ENCODE measurements at places on chromosomes 13 and 19.

GRCh38 chr13:73293913-73294523, 235.2 kb downstream of the KLF5 start:
- DNase-seq: no peak

GRCh38 chr19:48696353-48697010, 711 bp downstream of the FUT2 start:
- DNase-seq: peak; percentile 36

DNA sequence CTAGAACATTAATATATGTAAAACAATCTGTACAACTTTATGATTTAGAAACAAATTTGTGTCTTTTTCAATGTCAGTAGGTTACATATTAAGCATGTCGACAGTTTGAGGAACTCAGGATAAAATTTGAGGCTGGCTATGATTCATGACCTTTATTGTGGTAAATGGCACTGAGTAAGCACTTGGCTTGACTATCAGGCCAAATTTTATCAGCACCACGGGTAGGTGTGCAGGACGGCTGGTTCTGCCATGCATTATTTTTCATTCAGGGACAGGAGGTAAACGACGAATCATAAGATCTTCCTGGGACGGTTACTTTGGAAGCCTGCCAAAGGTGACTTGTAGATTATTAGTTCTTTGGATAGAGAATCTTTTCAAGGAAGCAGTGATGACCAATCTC, 19.9 kb upstream of the CYP4F8 start:
- no peak for DNase-seq

DNA sequence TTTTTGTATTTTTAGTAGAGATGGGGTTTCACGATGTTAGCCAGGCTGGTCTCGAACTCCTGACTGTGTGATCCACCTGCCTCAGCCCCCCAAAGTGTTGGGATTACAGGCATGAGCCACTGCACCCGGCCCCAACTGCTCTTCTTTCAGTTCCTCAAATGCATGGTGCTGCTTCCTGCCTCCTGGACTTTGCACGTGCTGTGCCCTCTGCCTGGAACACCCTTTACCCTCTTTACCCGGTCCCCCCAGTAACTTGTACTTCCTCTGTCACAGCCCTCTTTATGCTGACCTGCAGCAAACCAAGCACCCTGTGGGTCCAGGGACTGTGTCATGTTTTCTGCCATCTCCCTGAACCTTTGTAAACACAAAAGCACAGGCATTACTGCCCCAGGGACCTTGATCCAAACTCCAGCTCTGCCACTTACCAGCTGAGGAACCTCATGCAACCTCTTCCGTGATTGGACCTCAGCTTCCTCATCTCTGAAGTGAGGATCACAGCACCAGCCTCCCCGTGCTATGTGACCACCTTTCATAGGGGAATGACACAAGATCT, 3.8 kb downstream of the BLVRB start:
- no peak for DNase-seq

DNA sequence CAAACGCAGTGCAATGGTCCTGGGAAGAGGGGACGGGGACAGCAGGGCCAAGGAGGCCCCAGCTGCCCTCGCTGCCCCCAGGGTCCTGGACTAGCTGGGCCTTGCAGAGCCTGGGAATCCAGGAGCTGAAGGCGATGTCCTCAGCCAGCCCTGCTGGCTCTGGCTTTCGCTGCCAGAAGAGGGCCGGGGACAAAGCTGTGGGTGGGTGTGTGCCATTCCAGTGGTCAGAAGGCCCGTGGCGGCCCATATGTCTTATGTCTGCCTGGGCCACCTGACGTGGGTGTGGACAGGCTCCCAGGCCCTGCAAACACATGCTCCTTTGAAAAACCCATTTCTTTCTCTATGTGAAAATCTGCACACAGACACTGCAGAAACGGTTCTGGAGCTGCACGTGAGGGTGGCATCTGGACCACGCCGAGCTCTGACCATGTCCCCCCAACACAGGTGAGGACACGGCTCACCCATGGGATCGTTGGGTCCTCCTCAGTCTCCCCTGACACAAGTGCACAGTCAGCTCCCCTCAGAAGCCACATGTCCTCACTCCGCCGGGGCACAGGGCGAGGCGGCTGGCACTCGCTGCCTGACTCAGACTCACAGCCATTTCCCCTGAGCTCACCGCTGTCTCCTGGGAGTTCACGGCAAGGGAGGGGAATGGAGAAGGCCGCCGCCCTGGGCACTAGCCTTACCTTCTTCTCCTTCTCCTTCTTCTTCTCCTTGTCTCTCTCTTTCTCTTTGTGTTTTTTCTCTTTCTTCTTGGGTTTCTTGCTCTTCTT, 16.9 kb downstream of the IZUMO4 start:
- no peak for DNase-seq

DNA sequence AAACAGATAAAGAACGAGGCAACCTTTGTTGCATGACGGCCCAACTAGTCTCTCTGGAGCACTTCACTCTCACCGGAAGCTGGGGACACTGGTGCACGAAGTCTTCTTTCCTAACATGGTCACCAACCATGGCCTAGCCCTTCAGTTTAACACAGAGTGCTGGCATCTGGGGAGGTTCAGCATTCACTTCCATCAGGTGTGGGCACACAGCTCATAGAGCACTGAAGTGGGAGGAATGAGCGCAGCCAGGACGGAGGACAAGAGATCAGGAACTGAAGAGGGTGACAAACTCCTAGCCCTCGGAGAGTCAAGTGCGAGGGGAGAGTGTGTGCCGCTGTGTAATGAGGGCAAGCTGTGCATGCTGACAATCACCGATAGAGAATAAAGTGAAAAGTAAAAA, 92.4 kb downstream of the CDADC1 start:
- no peak for DNase-seq

- DNase-seq: no peak
Measured at GRCh38 chr13:98878486-98879126, 99.3 kb downstream of the DOCK9 start.

- DNase-seq: no peak
Measured at GRCh38 chr13:27135023-27135422, 36.6 kb downstream of the USP12 start.

DNA sequence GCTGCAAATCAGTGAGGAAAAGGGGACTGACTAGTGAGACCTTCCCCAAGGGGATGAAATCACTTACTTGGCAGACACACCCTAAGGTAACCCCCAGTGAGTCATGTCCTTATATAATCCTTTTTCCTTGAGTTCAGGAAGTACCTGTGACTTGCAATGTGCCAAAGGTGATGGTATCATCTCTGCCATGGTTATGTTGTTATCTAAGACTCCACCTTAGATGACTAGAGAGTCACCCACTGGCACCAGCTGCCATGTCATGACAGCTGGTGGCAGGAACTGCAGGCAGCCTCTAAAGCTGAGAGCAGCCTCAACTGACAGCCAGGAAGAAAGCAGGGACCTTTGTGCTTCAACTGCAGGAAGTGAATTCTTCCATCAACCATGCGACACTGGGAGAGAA, 12.5 kb downstream of the PBX4 start:
- no peak for DNase-seq

DNA sequence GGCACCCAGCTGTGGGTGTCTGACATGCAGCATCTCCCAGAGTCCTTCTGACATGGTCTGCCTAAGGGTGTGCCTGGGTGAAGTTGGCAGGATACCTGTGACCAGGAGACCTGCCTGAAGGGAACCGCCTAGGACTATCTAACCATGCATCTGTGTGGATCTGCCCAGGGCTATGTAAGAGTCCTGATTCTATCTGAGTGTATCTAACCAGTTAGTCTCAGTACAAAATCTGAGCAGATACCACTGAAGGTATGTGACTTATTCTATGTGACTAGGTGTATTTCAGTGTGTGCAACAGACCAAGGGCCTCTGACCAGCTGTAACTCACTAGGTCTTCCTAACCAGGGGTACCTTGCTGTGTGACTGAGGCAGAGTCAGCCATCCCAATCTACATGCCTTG, 28.2 kb upstream of the FBL start:
- no peak for DNase-seq

- DNase-seq: no peak
Measured at GRCh38 chr19:472005-472858, 11.4 kb upstream of the SHC2 start.

- DNase-seq: no peak
Measured at GRCh38 chr13:110875241-110875640, 39.6 kb downstream of the ANKRD10 start.

DNA sequence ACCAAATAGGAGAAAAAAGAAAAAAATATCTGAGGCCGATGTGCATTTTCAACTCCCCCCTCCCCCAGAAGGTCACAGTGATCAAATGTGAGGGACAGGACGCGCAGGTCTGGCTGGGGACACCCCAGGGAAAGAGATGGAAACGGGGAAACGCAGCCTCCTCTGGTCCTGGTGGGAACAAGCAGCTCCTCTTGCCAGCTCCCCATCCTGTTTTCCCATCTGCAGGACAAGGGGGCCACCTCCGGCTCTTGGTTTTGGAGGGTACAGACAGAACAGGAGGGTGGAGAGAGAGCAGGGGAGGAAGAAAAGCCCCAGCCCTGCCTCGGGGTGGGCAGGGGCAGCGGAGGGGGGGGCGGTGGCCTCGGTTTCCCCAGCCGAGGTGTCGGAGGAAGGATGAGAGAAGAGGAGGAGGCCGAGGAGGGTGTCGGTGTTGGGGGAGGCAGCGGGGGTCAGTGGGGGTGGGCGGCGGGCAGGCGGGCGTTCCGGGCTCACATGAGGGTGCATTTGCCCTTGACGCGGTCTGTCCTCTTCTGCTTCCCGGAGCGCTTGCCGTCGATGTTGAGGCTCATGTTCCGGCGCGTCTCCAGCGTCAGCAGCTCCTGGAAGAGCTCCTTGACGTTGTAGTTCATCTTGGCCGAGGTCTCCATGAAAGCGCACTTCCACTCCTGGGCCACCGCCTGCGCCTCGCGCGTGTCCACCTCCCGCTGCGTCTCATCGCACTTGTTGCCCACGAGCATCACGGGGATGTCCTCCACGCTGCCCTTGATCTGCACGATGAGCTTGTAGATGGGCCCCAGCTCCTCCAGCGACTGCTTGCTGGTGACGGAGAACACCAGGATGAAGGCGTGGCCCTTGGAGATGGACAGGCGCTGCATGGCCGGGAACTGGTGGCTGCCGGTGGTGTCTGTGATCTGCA, 4.2 kb downstream of the DIRAS1 start:
- no peak for DNase-seq

- DNase-seq: no peak
Measured at GRCh38 chr19:16375157-16375935, 50.7 kb downstream of the KLF2 start.

- DNase-seq: no peak
Measured at GRCh38 chr19:11781295-11782057, 14.7 kb downstream of the ZNF441 start.

DNA sequence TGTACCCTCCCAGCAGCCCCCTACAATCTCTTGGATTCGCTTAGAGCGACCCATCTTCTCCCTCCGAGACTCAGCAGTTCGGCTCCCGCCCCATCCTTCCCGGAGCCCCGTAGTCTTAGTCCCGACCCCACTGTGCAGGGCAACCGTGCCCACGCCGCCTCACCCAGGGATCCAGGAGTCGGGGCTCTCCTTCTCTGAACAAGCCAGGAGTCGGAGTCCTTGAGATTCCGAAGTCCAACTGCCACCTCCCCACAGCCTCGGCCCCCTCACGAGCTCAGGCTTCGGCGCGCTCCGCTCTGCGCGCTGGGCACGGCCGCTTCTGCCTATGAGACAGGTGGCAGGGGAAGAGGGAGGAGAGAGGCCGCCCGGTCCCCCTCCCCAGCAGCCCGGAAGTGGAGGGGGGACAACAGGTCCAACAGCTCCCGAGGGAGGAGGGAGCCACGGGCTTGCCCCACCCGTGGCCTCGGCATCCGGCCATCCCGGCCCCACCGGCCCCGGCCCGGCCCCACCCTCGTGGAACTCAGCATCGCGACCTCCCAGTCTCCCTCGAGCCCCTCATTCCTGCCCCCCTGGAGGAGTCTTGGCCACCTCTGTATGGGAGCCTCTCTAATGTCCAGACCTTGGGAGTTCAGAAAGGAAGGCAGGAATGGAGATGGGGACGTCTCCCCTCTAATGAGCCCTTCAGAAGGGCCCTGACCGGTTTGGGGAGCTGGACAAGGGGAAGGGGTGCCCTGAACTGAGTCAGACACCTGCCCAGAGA, at the start of gene PHLDB3:
TSS of gene PHLDB3 (minus strand) at position 321 of the 760 bp plus-strand sequence. CDS start 628 bp downstream, outside the sequence.
- peak; percentile 56 for DNase-seq

DNA sequence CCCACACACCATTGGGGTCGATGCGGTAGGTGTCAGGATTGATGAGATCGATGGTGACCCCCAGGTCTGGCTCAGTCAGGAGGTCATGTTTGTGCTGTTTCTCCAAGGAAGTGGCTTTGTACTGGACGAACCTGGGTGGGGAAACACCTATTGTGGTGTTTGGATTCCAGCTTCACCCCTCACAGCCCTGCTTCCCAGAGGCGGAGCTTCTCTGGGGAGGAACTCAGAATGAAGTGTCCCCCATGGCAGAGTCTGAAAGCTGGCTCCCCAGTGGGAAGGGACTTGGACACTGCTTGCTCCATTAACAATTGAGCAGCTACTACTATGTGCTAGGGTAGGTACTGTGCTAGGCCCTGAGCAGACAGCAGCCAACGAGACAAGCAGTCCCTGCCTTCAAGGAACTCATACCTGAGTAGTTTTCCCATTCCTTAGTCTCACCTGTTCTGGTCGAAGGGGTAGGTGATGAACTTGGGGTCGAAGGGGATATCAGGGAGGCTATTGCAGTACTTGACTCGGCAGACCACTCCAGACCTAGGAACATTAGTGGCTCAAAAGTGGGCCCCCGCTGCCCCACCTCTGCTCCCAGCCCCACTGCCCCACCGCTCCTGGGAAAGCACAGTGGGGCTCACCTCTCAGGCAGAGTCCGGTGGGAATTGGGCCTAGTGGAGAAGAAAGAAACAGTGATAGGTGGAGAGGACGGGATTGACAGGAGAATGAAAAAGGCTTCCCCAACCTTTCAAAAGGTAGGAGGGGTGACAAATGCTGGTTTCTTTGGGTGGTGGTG, 1.1 kb downstream of the PAF1 start:
- DNase-seq: no peak

DNA sequence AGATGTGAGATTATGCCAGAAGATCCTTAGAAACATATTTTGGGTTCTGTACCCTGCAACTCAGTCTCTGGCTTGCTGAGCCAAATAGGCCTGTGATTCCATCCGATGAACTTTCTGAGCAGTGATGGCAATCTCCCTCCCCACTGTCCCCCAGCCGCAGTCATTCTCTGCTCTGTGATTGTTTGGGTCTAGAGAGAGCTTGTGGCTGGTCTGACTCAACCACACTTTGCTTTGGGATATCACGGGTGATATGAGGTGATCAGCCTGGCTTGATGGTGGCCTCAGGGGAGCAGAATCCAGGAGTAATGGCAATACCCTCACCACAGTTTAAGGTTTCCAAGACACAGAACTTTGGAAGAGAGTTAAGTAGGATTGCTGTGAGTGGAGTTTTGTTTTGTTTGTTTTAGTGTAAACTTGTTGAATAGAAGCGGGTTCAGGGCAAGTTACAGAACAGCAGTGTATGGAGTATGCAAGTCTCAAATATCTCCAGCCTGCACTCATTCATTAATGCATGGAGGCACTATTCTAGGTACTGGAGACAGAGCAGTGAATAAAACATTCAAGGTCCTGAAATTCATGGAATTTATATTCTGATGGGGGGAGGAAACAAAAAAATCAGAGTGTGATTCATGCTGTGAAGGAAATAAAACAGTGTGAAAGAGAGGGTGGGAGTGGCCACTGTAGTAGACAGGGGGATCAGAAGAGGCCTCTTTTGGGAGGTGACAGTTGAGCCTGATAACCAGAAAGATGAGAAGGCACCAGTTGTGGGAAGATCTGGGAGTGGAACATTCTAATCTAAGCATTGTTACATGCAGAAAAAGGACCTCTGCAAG, 5.3 kb downstream of the SAMD4B start:
- DNase-seq: no peak

GRCh38 chr13:23739596-23739995, 149.6 kb downstream of the MIPEP start:
- peak; percentile 37 for DNase-seq

- DNase-seq: peak; percentile 15
Measured at GRCh38 chr19:56294549-56294948, 20.1 kb downstream of the ZSCAN5A start.
